CD4-positive, alpha-beta T cell treated with Interleukin-17A for 1 hour (primary cell): ENCODE measurements at places on chromosomes 1 and 21.

- no peak for DNase-seq
Observed at GRCh38 chr21:18334066-18334465, 69.5 kb downstream of the TMPRSS15 start.

DNA sequence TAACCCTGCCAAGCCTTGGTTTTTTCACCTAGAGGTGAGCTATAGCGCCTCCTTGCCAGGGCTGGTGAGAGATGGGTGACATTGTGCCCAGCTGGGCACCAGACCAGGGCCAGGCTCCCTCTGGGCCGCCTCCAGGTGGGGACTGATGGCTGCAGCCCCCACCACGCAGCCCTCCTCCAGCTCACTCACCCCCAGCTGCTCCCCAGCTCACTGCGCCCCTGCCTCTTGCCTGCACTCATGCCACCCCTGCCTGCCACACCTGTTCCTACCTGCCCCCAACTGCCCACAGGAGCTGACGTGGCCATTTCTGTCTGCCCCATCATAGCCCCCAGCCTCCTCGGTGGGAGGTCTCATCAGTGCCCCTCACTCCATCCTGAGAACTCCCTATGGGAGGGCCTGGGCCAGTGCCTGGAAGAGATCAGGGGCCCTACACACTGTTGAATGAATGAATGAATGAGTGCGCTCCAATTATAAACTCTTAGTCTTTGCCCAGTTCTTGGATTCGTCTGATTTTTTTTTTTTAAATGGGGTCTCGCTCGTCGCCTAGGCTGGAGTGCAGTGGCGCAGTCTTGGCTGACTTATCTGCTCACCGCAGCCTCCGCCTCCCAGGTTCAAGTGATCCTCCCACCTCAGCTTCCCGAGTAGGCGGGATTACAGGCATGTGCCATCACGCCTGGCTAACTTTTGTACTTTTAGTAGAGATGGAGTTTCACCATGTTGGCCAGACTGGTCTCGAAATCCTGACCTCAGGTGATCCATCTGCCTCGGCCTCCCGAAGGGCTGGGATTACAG lies 26.4 kb upstream of the VPS13D start:
- no peak for DNase-seq

DNA sequence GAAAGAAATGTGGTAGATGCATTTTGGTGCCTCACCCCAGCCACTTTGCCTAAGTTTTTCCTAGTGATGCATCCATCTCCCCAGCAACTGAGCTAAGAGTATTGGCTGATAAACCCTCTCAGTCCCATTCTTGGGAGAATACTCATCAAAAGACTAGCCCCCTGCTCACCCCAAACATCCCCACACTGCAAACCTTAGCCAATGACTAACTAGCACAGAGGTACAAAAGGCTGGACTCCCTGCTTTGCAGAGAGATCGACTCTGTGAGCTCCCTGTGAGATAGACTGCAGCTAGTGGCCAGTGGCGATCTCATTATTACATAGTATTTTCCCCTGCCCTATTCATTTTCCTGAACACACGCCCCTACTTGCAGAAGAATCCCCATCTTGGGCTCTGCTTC lies 155.3 kb downstream of the HHIPL2 start:
- no peak for DNase-seq

GRCh38 chr1:109821831-109822745 lies 58.4 kb upstream of the EPS8L3 start:
- DNase-seq: no peak

- no peak for DNase-seq
Observed at GRCh38 chr1:31688233-31688918, 15.4 kb downstream of the COL16A1 start.

DNA sequence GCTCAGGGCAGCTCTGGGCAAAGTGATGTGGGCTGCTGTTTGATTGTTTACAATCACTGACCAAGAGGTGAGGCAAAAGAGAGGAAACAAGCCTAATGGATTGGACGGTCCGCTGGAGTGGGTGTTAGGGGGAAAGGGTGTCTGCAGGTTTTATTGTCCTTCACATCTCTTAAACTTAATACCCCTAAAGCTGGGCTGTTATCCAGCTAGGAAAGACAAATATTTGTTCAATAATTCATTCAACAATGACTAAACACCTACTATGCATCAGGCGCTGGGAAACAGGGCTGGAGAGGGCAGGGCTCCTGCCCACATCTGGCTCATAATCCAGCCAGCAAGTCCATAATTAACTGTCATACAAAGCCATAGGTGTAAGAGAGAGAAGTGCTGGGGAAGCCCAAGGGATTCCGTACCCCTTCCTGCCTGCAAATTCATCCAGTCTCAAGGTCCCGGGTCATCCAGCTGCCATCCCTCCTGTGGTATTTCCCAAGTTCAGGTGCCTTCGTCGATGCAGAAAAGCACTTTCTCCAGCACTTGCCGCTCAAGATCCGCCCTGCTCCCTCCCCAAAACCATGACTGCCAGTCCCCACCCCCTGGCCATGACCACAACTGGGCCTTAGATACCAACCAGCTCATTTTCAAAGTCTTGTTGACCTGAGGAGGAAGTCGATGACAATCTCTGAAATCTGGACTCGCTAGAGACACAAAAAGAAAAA lies 10.7 kb downstream of the TMEM63A start:
- DNase-seq: peak; percentile 38

DNA sequence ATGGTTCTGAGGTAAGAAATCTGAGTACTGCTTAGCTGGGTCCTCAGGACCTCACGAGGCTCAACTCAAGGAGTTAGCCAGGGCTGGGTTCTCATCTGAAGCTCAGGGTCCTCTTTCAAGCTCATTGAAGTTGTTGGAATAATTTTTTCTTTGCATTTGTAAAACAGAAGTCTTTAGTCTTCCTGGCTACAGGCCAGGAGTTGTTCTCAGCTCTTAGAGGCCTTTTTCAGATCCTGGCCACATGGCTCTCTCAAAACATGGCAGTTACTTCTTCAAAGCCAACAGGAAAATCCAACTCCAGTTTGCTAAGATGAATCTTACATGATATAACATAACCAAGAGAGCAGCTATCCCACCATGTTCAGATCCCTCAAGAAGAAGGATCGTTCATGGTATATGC lies 92.3 kb upstream of the CHODL start:
- DNase-seq: no peak

DNA sequence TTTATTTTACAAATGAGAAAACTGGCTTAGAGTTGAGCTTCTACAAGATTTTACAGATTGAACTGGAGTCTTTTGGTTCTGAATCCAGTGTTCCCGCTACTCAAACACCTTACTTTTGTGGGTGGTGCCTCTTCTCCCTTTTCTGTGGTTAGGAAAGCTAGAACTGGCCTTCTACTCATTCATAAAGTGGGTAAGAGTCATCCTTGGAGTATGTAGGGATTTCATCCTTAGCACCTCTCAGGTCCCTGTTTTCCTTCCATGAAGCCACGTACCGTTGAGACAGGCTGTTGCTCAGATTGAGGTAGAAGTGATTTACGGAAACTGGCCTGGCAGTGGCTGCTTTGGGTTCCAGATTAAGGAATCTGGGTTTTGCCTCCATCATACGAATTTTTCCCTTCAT lies 35.8 kb downstream of the WNT4 start:
- DNase-seq: no peak

DNA sequence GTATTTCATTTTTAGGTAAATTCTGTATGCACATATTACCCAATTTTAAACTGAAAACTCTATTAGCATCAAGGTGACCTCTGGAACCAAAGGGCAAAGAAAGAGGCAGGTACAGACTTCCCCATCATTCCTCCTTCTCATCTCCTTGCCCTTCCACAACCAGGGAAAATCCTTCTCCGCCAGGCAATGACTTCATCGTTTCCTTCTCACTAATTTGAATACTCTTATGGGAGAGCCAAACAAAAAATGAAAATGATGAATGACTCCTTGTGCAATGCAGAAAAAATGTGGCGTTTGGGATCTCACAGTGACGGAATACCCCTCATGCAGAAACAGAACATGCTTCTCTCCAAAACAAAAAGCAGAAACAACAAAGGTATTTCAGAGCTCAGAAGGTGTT lies 83.7 kb downstream of the HLCS start:
- no peak for DNase-seq

- no peak for DNase-seq
Observed at GRCh38 chr1:230487773-230488428, 61.8 kb upstream of the PGBD5 start.
